Stimulated activated CD4-positive, alpha-beta T cell treated with anti-CD3 and anti-CD28 coated beads, Interleukin-2, amount 100 ng/mL, for 48 hours (primary cell): ENCODE measurements at places on chromosomes 2 and 18.

DNA sequence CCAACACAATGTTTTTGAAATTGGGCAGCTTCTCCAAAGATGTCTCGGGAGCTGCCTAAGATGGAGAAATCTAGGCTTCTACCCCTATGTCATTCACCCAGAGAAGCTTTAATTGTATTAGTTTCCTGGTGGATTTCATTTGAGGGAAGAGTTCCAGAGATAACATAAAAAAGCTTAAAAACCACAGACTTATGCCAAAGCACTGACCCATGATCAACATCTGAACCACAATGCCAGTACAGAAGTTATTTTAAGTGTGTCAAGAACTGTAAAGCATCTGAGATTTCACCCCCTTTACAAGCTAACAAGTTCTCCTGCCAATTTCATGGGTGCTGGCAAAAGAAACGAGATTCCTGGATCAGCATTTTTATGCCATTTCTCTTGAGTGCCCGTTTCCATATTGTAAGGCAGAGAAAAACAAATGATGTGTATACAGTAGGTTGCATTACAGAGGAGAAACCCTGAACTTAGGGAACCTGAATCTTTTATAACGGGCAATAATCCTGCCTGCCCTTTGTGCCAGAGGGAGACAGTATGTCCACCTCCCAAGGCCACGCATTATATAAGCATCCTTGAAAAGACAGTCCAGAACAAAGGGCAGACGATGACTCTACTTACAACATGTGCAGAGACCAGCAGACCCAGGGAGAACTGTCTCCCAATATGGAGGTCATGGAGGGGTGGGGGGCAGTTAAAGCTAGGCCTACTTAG lies 44.1 kb downstream of the MREG start:
- DNase-seq: no peak

- DNase-seq: no peak
These were observed 555.2 kb downstream of the STK39 start for GRCh38 chr2:167692191-167692590.

DNA sequence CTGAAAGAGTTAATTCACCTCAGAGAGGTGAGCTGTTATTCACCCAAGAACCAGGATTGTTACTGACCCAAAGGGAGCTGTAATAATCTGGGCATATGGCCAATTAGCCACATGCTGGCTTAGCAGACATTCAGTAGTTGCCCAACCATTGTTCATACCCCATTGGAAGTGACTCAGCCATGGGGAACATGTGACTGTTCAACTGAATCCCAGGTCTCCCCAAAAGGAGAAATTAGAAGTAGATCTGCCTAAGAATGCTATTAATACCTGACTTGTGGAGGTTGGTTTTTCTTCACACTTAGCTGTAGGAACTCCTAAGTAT lies 272.6 kb upstream of the UBE2E3 start:
- DNase-seq: no peak

DNA sequence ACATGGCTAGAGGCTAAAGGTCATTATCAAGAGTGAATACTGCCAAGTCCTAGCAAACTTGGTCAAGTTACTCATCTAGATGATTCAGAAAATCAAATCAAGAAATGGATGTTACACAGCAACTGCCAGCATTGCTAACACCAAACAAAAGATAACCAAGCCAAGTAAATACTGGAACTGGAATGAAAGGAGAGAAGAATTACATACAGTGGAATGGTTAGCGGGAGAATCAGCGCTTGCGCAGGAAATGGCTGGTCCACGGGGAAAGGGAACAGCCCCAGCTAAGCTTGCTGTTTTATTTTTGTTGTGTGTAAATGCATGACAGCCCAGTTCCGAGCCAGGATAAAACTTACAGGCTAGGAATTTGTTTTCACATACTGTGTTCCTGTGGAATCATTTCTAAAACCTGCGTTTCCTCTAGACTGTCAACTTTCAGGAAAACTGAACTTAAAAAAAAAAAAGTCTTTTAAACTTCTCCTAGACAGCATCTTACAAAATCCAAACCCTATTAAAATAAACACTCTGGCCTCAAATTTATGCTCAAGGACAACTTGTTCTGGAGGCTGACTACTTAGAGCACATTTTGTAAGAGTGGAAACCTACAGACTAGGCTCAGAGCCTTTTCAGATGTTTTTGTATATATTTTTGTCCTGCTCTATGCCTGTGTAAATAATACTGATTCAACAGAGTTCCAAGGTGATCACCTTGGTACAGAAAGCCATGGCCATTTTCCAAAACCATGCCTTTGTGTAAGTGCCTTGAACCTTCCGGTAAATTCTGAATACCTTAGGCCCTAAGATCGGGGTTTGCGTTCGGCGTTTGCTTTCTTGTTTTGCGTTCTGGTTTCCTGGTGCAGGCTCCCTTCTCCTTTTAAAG lies 30.7 kb upstream of the TXNDC2 start:
- DNase-seq: no peak
